ENCODE measurements at places on chromosomes 1 and 21.

GRCh38 chr1:8027748-8028570 is 1.9 kb upstream of the ERRFI1 start:
- no peak for DNase-seq

GRCh38 chr1:97351846-97352245 is 569.0 kb downstream of the DPYD start:
- DNase-seq, result no peak

- DNase-seq, result no peak
These were observed 3.5 kb downstream of the ARPC5 start for GRCh38 chr1:183632114-183632513.

- DNase-seq, result no peak
These were observed 70.0 kb upstream of the MAGI3 start for GRCh38 chr1:113320272-113320671.

DNA sequence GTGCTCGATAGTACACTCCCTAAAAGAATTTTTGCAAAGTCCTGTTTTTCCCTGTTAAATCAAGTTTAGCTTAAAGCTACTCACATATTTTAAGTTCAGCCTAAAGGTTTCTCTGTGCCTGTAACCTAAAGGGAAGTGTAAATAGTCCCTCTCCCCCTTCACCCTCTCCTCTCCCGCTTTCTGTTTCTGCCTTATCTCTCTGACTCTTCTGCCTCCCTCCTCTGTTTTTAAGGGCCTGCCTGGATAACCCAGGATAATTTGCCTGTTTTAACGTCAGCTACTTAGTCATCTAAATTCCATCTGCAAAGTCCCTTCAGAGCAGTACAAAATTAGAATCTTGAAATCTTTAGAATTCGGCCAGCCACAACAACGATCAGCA is 92.6 kb downstream of the NID1 start:
- DNase-seq, result no peak

DNA sequence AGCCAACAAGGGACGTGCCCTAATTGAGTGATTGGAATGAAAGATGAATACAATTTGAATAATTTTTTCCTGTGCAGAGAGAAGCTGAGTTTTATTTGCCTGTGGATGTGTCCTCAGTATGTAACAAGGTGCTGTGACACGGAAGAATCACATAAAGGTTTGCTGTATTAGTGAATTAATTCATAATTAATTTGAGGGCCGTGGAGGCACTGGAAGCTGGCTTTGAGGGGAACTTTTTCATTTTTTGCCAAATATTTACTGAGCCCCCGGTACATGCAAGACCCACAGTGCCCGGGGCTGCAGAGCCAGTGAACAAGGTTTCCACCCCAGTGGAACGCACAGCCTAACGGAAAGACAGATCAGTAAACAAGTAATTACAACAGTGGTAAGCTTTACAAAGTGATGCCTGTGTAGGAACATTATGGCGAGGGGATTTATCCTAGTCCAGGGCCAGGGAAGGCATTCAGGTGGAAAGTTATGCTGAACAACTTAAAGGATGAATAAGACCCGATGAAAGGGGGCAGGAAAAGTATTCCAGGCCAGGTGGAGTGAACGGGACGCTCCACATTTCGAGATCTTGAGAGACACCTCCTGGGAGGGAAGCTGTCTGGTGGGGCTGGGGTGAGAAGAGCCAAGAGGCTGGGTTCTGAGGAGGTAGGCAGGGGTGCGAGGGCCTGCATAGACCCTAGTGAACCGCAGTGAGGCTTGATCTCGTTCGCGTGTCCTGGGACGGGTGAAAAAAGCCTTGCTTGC is 773 bp upstream of the RCC2 start:
- no peak for DNase-seq

DNA sequence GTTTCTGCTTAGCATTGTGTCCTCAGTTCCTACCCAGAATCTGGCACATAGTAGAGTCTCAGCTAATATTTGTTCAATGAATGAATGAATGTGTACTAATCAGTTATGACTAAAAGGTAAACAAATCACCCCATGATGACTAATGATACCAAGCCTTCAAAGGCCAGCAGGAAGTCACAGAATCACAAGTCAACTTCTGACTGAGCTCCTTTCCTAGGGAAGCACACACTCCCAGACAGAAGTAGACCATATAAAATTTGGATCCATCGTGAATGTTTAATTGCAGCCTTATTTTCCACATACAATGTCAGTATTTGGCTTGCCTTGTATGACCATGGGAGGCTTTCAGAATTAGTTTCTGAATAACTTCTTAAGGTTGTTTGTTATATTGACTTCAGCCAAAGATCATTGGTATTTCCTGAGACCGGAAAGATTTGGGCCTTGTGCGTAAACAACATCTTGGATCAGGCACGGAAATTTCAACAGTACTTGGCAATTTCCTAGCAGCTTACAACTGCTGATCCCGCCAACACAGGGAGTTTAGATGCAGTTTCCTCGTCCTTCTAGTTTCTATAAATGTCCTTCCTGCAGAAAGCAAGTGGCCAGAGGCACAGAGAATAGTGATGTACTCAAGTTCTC is 185.9 kb upstream of the ATP1B1 start:
- DNase-seq, result no peak

- no peak for DNase-seq
These were observed 302.6 kb upstream of the C1orf87 start for GRCh38 chr1:60376196-60376595.

- no peak for DNase-seq
These were observed 35.7 kb downstream of the SDC3 start for GRCh38 chr1:30872948-30873263.

GRCh38 chr1:240104672-240105071 is 13.0 kb downstream of the FMN2 start:
- no peak for DNase-seq

- DNase-seq, result no peak
These were observed 1.6 kb downstream of the UBASH3A start for GRCh38 chr21:42405064-42406013.

DNA sequence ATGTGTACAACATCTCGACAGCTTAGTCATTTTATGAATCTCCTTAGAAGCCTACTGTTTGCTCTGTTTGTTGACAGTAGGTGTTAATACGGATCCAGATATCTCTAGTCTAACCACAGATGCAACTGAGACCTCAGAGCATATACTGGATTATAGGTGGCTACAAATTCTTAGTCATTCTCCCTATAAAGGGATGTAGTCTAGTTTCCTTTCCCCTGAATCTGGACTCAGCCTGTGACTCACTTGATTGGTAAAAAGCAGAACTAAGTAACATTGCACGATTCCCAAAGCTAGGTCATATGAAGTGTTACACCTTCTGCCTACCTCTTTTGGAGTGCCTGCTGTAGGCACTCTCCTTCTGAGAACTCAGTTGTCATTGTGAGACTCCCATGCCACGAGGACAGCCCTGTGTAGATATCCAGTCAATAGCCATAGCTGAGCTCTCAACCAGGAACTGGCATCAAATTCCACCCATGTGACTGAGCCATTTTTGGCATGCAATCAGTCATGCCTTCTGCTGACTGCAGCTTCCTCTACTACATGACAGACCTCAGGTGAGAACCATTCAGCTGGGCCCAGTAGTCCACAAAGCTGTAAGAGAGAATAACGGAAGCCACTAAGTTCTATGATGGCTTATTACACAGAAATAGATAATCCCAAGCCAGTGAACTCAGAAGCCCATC is 135.9 kb upstream of the CHRM3 start:
- DNase-seq, result no peak

GRCh38 chr1:231386466-231386865 is 35.6 kb downstream of the EGLN1 start:
- no peak for DNase-seq

- no peak for DNase-seq
These were observed 60.1 kb upstream of the ASB17 start for GRCh38 chr1:75992312-75992711.

DNA sequence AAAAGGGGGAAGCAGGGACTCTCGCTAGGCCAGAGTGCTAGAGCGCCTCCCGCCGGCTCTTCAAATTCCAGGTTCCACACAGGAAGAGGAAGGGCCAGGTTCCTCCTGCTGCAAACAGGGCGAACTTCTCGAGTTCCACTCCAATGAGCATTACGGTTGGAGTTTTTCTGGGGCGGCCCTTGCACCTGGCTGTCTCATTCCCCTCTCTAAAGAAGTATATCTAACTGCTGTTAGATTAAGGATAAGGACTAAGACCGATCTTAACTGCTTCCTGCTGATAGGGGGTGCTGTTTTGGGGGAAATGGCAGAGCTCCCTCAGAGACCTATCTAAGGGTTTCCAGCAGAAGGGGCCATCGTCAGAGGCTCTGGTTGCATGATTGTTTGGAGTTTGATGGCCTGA is 138.0 kb downstream of the RABGAP1L start:
- no peak for DNase-seq

DNA sequence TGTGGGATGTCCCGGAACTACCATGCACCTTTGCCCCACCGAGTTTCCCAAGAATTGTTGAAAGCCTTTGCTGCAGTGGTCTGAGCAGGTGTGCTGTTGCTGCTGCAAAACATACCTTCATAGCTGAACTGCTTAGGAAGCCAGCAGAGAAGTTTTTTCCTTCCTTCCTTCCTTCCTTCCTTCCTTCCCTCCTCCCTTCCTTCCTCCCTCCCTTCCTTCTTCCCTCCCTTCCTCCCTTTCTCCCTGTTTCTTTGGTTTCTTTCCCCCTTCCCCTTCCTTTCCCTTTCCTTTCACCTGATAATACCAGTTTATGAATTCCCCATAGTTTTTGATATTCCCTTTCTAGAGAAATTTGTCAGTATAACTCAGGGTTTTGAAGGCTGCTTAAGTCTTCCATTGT is 10.8 kb upstream of the SH3D21 start:
- DNase-seq, result no peak

GRCh38 chr1:12052008-12052573 is 11.0 kb upstream of the TNFRSF8 start:
- no peak for DNase-seq

GRCh38 chr1:32159189-32159588 is 20.3 kb upstream of the TXLNA start:
- no peak for DNase-seq

DNA sequence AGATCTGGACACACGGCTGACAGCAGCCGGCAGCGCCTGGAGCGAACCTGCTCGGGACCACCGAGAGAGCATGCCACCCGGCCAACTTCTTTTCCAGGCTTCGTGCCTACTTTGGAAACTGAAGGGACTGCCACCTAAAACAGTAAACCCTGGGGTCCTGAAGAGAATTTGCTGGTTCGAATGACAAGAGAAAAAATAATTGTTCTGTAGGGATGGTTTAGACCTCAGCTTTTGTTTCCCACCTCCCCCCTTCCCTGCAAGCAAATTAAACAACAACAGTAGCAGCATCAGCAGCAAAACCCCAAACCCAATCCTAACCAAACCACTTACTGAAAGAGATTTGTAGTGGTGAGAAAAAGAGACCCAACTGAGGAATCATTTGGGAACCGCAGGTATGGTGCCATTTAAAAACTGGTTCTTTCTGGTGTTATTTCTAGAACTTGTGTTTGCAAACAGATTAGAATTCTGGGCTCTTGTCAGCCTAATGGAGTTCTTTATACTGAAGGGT is 105.6 kb downstream of the LEPR start:
- DNase-seq, result no peak

GRCh38 chr1:23751815-23752200 is 8.5 kb downstream of the ELOA start:
- DNase-seq, result no peak

DNA sequence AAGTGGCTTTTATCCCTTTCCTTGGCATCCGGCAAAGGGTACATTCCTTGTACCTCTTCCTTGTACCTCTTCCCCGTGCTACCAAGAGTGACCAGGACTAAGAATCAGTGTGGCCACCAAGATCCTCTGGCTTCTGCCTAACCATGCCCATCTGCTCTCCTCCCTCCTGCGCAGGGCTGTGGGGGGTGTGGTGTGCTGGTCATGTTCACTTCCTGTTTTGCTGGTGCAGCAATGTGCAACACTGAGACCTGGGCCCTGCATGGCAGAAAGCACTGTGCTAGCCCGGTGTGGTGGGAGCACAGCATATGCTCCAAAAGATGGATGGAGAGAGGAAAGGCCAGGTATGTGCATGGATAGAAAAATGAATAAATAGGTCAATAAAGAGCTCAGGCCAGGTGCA is 33.3 kb upstream of the TENT5C start:
- no peak for DNase-seq

DNA sequence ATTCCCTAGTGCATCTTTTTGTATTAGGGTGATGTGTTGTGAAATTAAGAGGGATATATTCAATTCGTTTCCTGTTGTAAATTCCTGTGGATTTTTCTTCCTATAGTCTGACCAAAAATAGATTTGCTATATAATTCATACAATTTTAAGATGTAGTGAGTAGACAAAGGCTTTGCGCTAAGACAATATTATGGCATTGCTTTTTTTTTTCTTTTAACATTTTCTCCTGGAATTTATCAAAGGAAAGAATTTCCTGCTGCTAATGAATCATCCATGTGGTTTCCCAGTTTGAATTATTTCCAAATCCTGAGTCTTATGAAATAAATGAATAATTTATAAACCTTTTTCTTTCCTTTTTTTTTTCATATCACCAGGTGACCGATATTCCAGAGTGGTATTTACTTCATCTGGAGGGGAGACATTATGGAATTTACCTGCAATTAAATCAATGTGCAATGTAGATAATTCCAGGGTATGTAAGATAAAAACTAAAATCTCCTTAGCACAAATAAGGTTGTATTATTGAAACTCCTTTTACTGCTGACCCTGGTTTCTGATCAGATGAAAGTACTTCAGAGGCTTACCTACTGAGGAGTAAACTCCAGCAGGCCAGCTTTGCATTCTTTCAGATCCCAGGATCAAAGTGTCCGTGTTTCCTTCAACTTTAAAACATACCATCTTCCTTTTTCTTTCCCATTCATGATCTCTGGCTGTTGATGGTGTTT is 148.4 kb downstream of the TLR5 start:
- DNase-seq, result no peak

- DNase-seq, result peak; percentile 28
These were observed 534 bp downstream of the C1orf56 start for GRCh38 chr1:151047925-151048644.

DNA sequence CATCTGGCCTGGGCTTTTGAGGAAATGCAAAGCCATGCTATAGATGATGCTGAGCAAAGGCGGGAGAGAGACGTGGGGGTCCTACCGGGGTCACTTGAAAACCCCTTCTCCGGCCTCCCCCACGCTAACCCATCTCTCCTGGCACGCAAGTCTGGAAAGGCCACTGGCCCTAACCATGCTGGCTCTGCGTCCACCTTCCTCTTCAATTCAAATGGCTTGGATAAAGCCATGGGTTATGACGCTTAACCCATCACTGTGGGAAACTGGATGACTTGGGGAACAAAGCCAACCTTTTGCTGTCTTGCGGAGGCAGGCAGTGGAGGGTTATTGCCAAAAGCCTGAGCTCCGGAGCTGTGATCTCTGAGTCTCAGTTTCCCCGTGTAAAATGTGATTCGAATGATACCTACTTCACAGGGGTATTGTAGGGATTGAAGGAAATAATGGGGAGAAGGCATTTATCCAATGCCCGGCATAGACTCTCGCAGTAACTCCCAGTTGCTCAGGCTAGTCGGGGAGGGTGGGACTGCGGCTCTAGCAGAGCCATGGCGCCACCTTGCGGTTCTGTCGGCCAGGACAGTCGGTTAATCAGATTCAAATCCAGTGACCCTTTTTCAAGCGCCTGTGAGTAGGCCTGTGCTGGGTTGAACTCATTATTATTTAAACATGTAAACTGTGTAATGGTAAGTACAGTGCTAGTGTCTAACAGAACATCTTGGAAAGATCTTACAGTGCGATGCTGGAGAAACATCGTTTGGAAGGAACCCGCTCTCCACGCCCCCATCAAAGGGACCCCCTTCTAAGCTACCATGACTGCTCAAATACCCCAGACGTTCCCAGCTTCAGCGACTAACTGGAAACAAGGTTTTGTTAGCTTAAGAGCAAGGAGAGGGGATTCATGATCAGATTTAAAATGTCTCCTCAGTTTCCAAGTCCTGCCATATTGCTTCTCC is 20.3 kb downstream of the NEK2 start:
- peak; percentile 73 for DNase-seq

Measured in NCI-H2171 (cell line).